Activated naive CD4-positive, alpha-beta T cell treated with anti-CD3 and anti-CD28 coated beads for 36 hours (primary cell): ENCODE measurements at places on chromosomes 3 and 15. TPM values are rescaled to one million over a fixed set of nuclear protein-coding genes. Genes with fewer than 3 reads are reported as not detected.
A peak's percentile ranks its signal among the peaks of the same experiment; 100 is the strongest.

DNA sequence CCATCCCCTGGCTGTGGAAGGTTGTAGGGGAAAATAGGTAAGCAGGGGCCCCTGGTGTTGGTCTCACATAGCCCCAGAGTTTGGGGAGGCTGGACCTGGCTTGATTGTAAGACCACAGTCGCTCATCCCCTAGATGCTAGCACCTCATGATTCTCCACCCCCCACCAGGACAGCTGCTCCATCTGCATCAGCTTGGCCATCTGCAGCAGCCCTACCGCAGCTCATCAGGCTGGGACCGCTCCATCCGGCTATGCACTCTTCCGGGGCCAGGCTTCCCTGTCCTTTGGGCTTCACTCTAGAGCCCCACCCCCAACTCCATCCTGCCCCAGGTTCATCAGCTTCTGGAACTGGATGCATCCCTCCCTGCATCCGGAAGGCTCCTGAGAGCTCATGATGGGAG lies 12.6 kb downstream of the SCN5A start:
- H3K27ac ChIP-seq, result no peak overlapping the region
- H3K4me3 ChIP-seq, result no peak overlapping the region
- H3K27me3 ChIP-seq, result no peaks in the 10 kb centered on the region
- no peaks in the 10 kb centered on the region for H3K4me1 ChIP-seq
- DNase-seq, result no peak
- H3K36me3 ChIP-seq, result no peaks in the 10 kb centered on the region

- no peak overlapping the region for H3K27ac ChIP-seq
- no peak overlapping the region for H3K4me3 ChIP-seq
- no peaks in the 10 kb centered on the region for H3K4me1 ChIP-seq
- H3K36me3 ChIP-seq, result no peaks in the 10 kb centered on the region
Measured at GRCh38 chr3:7657214-7658112, 796.5 kb downstream of the GRM7 start.

Gene SLC12A8
- 1.1 TPM for total RNA-seq

DNA sequence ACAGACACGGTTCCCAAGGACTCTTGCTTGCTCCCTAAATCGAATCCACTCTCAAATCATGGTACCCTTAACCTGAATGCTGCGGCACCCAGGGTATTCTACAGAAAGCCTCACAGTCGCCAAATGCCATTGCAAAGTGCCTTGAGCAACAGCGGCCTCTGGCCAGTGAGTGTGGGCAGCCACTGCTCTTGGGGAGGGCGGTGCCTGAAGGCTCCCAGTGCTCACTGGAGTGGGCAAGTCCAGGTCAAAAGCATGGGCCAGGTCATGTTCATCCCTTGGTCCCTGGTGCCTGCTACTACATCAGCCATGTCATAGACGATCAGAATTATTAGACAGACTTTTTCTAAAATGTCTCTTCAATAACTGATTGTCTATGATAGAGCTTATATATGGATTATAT lies 82.5 kb downstream of the ADAMTS17 start:
- H3K4me1 ChIP-seq, result no peaks in the 10 kb centered on the region
- H3K27me3 ChIP-seq, result no peaks in the 10 kb centered on the region
- no peak for DNase-seq

DNA sequence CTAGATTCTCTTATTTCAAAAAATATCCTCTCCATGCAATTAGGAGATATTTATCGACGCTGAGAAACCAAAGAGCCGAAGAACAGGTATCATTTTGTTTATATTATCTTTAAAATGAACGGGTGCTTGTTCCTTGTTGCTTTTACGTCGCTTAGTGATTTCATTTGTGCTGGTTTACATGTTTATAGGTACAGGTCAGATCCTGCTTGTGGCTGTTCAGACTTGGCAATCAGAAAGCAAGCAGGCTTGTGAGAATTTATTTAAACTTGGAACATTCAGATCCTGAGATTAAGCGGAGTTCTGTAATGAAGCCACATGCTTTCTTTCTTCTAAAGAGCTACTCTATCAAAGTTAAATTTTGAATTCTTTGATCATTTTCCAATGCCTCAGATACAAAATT lies 43.0 kb upstream of the ATP2C1 start:
- no peaks in the 10 kb centered on the region for H3K36me3 ChIP-seq
- H3K4me3 ChIP-seq, result peak overlapping the region; percentile 45
- H3K27me3 ChIP-seq, result peaks cover 48% of the 10 kb centered on the region
- no peak for DNase-seq

DNA sequence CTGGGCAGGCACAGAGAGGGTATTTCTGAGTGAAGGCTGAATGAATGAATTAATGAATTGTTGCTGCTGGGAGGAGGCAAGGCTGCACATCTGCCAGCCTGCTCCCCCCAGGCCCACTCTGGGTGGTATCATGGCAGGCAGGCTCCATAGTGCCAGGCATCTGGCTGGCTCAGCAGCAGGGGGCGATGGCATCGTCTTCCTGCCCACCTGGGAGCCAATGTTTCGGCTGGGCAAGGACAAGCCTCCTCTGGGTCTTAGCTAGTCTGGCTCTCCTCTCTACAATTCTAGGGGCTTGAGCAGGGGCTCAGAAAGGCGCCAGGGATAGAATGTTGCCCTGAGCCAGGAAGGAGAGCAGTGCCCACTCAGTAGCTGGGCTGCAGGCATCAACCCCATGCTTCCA lies 1.7 kb upstream of the TLR9 start:
- no peak overlapping the region for H3K4me3 ChIP-seq
- DNase-seq, result peak; percentile 26
- H3K27ac ChIP-seq, result peak overlapping the region; percentile 71
- H3K36me3 ChIP-seq, result peaks cover 17% of the 10 kb centered on the region

Gene TLE3
- 105 TPM for total RNA-seq

Gene SNURF
- total RNA-seq, result 28.3 TPM

GRCh38 chr3:196292286-196292923 lies 4.9 kb upstream of the PCYT1A start:
- H3K36me3 ChIP-seq, result peaks cover 9% of the 10 kb centered on the region
- peaks cover 6% of the 10 kb centered on the region for H3K4me1 ChIP-seq
- H3K27ac ChIP-seq, result no peak overlapping the region
- no peaks in the 10 kb centered on the region for H3K27me3 ChIP-seq
- no peak for DNase-seq

- DNase-seq, result no peak
- H3K4me1 ChIP-seq, result no peaks in the 10 kb centered on the region
- H3K4me3 ChIP-seq, result no peak overlapping the region
- no peak overlapping the region for H3K27ac ChIP-seq
- H3K36me3 ChIP-seq, result no peaks in the 10 kb centered on the region
Measured at GRCh38 chr3:122013448-122013925, 8.6 kb downstream of the ILDR1 start.

Gene PATL2
- total RNA-seq, result 6.3 TPM

Gene ZNF148
- 20.3 TPM for total RNA-seq

DNA sequence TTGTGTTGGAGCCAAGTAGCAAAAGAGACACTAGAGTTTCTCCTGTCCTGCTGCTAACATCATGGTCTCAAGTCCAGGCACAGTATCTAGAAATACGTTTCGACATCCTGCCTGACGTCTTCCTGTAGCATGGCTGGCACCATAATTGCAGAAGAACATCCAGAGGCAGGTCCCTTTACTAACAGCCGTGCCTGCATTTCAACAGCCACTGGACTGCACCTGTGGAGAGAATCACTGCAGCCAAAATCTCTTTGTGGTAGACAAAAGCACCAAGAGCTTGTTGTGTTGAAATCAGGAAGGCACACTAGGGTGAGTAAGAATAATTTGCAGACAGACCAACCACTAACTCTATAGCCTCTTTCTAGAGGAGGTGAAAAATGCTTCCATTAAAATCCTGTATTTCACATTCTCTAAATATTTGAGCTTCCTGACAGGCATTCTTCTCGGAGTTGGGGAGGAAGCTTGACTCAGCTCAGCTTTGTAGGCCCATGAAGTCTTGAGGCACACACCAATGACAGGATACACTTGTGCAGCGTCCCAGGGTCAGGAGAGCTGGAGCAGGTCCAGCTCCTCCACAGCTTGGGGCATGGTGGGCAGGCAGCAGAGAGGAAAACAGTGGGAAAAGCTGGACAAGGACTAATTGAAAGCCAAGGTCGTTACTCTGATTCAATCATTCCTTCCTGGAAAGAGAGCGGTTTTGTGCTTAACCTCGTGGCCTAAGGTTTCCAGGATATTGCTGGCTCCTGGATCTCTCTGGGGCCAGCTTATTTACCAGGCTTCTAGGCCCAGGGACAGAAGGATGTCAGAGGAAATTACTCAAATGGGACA lies 244.9 kb downstream of the FAM43A start:
- no peak overlapping the region for H3K27ac ChIP-seq
- DNase-seq, result no peak
- no peak overlapping the region for H3K4me3 ChIP-seq
- H3K36me3 ChIP-seq, result no peaks in the 10 kb centered on the region
- H3K27me3 ChIP-seq, result peaks cover 8% of the 10 kb centered on the region

- no peak overlapping the region for H3K27ac ChIP-seq
- H3K36me3 ChIP-seq, result peaks cover 5% of the 10 kb centered on the region
- no peaks in the 10 kb centered on the region for H3K27me3 ChIP-seq
- no peak overlapping the region for H3K4me3 ChIP-seq
- peaks cover 5% of the 10 kb centered on the region for H3K4me1 ChIP-seq
Measured at GRCh38 chr3:52527732-52528585, 5.7 kb downstream of the NT5DC2 start.

Gene NGRN
- 30.7 TPM for total RNA-seq

Gene GRM7
- total RNA-seq, result not detected
